ENCODE measurements at places on chromosomes 7 and 10.
A peak's percentile ranks its signal among the peaks of the same experiment; 100 is the strongest.

DNA sequence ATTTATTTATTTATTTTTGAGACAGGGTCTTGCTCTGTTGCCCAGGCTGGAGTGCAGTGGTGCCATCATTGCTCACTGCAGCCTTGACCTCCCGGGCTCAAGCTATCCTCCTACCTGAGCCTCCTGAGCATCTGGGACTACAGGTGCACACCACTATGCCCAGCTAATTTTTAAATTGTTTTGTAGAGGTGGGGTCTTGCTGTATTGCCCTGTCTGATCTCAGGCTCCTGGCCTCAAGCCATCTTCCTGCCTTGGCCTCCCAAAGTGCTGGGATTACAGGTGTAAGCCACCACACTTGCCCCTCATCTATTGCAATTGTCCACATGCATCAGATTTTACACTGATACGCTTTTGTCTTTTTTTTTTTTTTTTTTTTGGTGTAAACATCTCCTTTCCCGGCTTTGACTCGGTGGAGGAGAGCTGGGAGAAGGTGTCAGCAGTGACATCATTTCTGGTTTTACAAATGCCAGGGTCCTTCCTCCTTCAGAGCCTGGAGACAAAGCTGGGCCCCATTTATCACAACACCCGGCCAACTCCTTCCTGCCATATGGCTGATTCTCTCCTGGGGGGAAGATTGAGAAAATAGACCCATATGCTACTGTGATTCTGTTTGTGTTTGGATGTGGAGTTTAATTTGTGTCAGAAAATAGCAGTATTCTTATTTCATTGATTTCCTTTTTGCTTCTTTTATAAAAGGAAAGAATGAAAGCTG is 61.3 kb downstream of the GALNT17 start:
- DNase-seq, result no peak

DNA sequence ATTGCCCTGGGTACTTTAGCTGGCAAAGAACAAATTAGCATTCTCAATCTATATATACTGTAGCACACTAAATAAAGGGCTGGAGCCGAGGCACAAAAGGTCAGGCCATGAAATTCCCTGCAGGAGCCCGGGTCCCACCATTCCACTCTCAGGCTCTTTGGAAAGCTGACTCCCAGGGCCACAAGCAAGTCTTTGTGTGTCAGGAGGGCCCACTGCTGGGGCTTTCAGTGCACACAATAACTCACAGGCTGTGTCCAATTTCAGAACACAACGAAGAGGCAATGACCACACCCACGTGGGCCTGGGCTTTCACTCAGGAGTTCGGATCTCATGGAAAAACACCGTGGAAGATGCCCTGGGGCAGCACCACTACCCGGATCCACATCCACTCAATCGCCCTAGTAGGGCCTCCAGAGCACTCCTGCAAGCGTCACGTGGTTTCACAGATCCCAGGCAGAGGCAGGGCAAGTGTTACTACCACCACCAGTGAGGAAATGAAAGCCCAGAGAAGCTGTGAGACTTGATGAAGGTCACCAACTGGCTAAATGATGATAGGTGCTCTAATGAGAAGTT is 60.3 kb downstream of the COBL start:
- no peak for DNase-seq

- no peak for DNase-seq
Measured at GRCh38 chr7:87797798-87798403, 78.3 kb downstream of the SLC25A40 start.

GRCh38 chr7:102044984-102045673 is 227.7 kb downstream of the CUX1 start:
- DNase-seq, result peak; percentile 21

DNA sequence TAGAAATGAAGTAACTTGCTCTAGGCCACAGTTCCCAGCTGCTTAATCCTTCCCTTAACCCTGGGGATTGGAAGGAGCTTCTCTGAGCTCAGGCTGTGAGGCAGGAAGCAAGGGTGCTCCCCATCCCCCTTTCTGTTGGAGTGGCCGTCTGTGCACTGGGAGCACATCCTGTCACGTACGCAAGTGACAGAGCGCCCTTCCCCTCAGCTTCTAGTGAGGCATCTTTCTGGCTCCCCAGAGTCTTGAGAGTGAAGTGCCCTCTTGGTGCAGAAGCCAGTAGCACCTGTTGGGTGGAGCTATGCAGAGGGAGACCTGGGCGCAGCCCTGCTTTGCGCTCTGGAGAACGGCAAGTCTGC is 47.8 kb downstream of the SHH start:
- no peak for DNase-seq

- DNase-seq, result no peak
Measured at GRCh38 chr10:4515721-4516120, 310.3 kb upstream of the AKR1E2 start.

- DNase-seq, result no peak
Measured at GRCh38 chr7:81158189-81158588, 239.3 kb upstream of the SEMA3C start.

GRCh38 chr7:132932296-132933071 is 149.4 kb downstream of the CHCHD3 start:
- DNase-seq, result no peak

DNA sequence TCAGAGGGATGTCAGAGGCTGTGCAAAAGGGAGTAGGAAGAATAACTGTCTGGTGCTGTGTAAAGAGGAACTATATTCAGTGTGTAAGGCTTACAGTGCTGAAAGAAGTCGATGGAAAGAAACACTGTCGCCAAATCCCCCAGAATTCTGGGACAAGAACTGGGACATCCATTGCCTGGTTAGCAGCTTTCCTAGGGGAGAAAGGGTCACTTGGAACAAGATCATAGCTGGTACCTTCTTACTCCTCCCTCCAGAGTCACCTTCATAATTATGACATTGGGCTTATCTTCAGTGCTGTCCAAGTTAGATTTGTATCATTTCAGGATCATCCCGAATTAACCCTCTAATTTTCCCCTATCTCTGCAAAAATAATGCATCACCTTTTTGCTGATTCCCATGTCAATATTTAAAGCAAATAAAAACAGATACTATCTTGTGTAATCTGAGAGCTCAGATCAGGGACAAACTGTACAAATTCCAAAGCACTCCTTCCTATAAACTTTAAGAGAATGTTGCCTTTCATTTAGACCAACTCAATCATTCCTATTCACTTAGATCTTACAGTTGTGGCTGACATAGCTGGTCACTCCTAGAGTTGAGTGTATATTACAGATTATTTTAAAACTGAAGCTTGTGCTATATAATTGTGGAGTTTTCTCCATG is 96.5 kb downstream of the DNAH11 start:
- DNase-seq, result no peak

DNA sequence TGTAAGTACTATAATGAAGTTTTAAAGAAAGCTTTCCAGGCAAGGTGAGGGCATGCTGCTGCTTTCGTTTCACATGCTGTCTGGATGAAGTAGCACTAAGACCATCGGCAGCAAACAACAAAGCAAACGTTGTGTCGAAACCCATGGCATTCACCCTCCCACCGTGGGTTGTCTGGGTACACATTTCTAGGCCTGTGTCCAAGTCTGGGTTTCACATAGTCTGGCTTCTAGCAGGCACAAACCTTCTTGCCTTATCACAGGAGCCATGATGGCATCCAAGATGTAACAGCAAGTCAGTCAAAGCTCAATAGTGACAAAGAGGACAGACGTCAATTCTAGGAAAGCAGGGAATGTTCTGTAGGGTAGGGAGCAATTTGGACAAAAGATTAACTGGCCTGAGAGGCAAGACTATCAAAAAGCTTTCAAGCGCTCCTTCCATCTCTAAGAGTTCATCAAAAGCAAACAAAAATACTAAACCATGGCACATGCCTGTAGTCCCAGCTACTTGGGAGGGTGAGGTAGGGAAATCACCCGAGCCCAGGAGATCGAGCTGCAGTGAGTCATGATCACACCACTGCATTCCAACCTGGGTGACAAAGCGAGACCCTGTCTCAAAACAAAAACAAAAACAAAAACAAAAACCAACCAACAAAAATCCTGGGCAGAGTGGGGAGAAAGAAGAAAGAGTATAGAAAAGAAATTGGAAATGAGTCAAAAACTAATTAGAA is 42.7 kb downstream of the PAXIP1 start:
- no peak for DNase-seq

- peak; percentile 35 for DNase-seq
Measured at GRCh38 chr7:139936760-139937310, 107.8 kb downstream of the TBXAS1 start.

- no peak for DNase-seq
Measured at GRCh38 chr10:63515002-63515763, 6.0 kb upstream of the REEP3 start.

- DNase-seq, result peak; percentile 68
Measured at GRCh38 chr10:33334805-33335550, 511 bp upstream of the NRP1 start.

GRCh38 chr10:29642990-29643389 is 8.2 kb upstream of the SVIL start:
- DNase-seq, result no peak

DNA sequence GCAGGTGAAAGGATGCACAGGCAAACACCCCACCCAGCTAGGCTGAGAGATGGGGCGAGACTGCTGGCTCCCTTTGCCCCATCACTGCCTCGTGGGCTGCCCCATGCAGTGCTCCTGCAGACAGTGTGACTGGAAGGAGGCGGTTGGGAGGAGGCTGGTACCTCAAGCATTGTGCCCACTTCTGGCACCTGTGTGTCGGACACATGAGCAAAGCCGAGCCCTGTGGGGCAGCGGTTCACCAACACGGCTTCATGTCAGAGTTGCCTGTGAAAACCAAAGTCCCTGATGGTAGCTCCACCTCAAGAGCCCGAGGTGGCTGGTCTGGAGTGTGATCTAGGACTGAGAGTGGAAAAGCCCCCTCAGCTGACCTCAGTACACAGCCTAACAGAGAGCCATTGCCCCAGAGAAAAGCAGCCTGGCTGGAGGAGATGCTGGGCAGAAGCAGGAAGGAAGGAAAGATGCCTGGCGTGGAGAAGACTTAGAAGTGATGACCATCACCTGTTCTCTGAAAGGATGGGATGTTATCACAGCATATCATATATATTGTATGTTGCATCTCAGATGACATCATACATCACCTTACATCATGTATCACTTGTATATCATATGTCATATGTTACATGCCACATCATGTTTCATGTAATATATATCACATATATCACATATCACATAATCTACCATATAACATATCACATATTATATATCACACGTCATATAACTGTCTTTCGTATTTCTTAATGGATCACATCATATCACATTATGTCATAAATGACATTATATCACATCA is 75.6 kb downstream of the ADCY1 start:
- DNase-seq, result no peak

- DNase-seq, result no peak
Measured at GRCh38 chr7:150745086-150745485, 7.9 kb downstream of the GIMAP5 start.

- DNase-seq, result no peak
Measured at GRCh38 chr7:136078630-136079029, 101.5 kb upstream of the MTPN start.

DNA sequence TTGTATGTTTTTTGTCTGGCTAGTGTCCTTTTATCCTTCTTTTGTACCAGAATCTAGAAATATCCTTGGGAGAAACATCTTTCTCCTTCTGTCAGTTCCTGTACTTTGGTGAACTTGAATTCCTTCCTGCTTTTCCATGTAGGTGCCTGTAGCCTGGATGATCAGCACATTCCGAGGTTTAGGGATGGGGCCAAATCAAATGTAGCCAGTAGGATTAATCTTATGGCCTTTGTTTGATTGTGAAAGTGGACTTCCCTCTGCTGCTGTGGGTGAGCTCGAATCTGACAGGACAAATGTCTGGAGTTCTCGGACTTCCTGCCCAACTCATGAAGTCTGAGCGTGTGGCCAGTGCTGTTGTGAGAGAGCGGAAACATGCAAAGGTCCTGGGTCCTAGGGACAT is 33.2 kb upstream of the NAMPT start:
- no peak for DNase-seq

- no peak for DNase-seq
Measured at GRCh38 chr7:11615174-11615573, 216.8 kb downstream of the THSD7A start.

DNA sequence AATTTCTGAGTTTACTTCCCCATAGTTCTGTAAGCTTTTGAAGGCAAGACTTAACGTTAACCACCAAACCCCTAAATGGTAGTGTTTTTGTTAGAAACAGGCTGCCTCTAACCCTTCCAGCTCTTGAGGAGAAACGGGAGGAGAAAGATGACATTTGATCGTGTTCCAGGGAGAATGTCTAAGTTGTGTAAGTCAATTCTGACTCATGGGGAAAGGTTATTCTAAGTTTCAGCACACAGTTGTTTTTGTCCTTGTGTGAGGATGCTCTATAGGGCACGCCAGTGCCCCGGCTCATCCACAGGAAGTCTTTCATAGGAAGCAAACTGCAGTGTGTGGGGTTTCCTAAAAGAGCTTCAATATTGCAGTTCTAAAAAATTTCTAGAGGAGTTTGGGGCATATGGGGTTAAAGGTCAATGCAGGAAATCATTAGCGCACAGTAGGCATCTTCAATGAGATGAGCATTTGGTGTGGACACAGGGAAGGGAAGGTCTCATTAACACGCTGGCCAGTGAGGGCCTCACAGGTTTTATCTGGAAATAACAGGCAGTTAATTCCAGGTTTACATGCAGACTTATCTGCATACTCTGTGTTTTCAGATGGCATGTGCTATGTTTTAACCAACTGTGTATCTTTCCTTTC is 638.2 kb upstream of the IGFBP3 start:
- DNase-seq, result no peak

DNA sequence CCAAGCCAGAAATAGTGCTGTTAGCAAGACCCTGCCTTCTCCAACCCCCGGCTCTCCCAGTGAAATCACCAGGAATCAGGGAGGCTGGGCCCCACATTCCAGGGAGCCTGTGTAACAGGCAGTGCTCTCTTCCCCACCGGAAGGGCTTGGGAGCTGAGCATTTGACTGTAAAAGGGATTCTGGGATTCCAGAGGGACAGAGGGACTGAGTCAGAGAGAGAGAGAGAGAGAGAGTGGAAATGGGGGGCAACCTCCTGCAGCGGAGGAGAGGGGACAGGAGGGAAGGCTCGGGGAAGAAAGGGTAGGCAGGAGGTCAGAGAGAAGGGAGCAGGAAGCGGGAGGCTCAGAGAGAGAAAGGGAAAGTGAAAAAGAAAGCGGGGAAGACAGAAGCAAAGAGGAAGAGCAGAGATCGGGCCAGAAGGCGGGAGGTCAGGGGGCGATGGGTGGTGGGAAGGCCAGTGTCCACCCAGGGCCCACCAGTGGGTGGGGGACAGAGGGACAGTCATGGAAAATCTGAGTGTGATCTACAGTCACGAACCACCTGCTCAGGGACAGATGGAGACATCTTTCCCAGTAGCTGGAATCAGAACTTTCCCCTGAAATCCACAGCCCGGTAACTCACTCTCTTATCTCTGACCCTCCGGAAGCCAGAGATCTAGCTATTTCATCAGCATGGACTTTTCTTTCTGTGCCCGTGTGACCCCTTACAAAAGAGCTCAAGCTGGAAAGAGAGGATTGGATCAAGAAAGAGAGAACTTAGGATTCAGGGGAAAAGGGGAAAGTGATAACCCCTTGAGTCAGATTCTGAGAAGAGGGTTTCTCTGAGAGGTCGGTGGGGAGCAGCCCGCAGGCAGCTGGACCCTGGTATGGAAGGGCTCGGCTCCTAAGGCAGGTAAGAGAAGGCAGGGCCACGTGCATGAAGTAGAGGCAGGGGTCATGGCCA is 4.6 kb upstream of the SERPINE1 start:
- peak; percentile 44 for DNase-seq
